ENCODE measurements at places on chromosomes 5 and 9. TPM values are rescaled to one million over a fixed set of nuclear protein-coding genes. Genes with fewer than 3 reads are reported as not detected.

- peak; percentile 8 for DNase-seq
Measured at GRCh38 chr9:72427801-72428200, 62.8 kb upstream of the ZFAND5 start.

- peak; percentile 4 for DNase-seq
Measured at GRCh38 chr9:37197158-37198038, 77.0 kb downstream of the ZCCHC7 start.

PCDHB7 gene
- 0.44 TPM for total RNA-seq

GRCh38 chr9:109816490-109816889 is 36.5 kb downstream of the PALM2AKAP2 start:
- DNase-seq, result peak; percentile 94

- no peak for DNase-seq
Measured at GRCh38 chr9:695252-695651, 146.2 kb upstream of the DMRT1 start.

DNA sequence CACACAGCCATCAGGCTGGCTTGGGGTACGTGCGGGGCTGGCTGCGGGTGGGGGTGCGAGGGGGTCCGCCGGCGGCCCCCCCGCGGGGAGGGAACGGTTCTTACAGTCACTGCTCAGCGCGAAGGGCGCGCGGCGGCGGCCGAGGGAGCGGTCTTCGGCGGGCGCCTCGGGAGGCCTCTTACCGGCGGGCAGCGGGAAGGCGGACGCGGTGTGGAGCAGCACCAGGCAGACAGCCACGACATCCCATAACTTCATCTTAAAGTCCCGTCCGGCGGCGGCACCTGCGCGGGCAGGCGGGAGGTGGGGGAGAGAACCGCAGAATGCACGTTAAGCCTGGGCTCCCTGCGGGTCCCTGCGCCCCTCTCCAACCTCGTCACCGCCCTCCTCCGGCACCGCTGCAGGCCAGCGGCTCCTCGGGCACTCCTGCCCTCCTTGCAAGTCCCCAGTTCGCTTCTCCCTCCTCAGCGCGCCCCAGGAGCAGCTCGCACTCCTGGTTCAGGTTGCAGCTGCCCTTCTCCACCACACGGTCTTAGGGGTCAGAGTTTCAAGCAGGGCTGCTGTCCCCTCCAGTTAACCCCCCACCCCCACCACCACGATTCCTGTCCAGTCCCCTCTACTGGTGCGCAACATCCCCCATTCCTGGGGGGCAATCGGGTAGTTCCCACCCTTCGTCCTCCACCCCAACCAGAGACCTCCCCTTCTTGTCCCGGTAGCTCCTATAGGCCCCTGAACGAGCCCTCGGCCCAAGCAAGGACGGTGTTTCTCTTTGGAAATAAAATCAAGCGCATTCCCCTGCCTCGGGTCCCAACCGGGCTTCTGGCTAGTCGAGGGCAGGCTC is 5.1 kb downstream of the GDNF start:
- DNase-seq, result no peak

DNA sequence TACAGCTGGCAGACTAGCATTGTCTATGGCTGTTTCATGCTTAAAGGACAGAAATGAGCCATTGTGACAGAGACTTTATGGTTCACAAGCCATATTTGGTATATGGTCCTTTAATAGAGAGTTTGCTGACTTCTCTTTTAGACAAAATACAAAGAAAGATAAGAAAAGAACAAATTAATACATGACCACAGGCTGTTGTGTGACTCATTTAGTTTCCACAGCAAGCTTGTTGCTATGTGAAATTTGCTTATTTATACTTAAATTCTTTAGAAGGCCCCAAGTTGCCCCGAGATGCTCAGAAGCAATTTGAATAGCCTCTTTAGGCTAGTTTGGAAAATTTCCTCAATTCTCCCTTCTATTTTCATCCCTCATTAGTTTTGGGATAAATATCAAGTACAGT is 315.3 kb upstream of the RPS23 start:
- no peak for DNase-seq

PDLIM4 gene
- 24.6 TPM for total RNA-seq

GRCh38 chr5:14810282-14810681 is 61.3 kb downstream of the ANKH start:
- no peak for DNase-seq

FCN2 gene
- total RNA-seq, result not detected

- DNase-seq, result peak; percentile 39
Measured at GRCh38 chr5:92552206-92553160, 1028.5 kb downstream of the NR2F1-AS1 start.

- DNase-seq, result no peak
Measured at GRCh38 chr5:152642880-152643279, 237.8 kb upstream of the NMUR2 start.

DNA sequence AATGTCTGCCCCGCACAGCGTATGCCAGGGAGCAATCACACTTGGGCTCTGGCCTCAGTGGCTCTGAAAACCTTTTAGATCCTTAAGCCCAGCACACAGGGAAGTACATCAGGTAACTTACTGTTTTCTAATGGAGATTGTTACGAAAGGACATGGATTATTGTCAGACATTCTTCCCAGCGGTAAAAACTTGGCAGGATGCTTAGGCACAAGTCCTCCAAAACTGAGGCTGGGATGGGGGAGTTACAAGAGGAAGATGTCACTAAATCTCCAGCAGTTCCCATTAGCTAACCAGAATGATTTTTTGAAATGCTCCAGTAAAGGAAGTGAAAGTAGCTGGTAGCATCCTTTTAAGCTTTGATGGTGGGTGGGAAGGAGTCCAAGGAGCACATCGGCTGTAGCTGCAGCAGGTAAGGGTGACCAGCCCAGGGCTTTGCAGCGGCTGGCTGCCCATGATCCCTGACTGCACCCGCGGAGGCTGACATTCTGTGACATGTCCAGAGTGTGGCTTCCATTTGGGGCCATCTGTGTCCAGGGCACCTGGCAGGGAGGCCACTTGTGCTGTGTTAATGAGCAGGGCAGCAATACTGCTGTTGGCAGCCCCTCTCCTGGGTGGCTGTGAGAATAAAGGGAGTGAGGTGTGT is 165.8 kb downstream of the GADD45G start:
- DNase-seq, result no peak

- no peak for DNase-seq
Measured at GRCh38 chr5:169450464-169450863, 133.1 kb upstream of the SPDL1 start.

DNA sequence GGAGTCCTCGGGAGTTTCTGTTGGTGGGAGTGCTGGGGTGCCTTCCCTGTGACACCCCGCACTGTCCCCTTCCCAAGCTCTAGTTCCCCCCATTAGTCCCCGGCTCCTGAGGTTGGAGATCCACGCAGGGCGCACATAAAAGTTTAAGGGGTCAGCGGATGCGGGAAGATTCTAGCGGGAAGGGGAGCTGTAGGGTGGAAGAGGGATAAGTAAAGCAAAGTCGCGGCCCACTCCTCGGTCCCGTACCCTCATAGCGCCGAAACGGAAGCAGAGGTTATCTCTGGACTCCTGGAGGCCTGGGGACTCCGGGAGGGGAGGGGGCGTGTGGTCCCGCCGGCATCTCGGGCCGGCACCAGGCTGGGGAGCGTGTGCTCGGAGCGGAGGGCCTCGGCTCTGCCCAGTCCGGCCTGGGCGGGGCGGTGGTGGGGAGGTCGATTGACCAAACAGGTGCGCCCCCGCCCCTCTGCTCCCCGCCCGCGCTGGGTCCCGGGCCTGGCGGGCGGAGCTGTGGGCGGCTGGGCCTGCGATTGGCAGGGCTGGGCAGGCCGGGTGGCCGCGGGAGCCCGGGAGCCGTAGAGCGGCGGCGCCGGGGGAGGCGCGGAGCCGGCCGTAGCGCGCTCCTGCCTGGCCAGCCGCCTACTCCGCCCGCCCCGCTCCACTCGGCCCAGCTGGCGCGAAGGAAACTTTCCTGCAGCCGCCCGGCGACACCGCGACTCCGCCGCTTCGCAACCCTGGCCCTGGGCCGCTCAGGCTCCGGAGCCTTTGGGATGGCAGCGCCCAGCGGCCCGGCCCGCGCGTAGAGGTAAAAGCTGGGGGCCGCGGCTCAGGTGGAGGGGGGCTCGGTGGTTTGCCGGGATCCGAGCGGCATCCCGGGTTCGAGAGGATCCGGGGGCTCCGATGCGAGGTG is 52.2 kb upstream of the DAB2IP start:
- DNase-seq, result no peak

DNA sequence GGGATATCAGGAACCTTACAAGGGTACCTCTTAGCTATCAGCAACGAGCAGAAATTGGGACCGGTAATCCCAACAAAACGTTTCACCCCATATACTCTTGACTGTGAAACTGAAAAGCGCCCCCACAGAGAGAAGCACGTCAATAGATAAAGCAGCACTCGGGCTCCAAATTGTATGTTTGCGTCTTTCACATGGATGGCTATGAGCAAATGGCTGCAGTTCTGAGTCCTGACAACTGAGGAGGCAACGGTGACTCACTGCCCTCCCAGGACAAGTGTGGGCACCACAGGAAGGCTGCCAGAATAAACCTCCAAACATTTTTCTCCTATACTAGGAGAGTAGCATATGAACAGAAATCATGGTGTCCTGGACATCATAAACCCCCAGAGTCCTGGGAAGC is 36.6 kb downstream of the SEMA4D start:
- DNase-seq, result peak; percentile 19

DNA sequence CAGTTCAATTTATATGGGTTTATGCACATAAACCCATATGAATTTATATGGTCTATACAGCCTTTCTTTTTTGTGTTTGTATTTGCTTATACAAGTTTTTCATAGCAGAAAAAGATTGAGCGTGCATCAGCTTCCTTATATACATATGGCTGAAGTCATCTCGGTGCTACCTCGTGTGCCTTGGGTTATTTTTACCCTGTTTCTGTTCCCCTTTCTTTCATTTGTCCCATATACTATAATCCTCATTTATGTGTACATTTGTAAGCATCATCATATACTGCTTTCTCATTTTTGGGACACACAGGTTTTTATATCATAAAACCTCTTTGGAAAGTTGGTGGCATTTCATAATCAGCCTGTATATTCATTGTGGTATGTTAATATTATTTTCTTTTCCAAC is 107.8 kb upstream of the ADAMTSL1 start:
- DNase-seq, result no peak

C5orf58 gene
- not detected for total RNA-seq

DNA sequence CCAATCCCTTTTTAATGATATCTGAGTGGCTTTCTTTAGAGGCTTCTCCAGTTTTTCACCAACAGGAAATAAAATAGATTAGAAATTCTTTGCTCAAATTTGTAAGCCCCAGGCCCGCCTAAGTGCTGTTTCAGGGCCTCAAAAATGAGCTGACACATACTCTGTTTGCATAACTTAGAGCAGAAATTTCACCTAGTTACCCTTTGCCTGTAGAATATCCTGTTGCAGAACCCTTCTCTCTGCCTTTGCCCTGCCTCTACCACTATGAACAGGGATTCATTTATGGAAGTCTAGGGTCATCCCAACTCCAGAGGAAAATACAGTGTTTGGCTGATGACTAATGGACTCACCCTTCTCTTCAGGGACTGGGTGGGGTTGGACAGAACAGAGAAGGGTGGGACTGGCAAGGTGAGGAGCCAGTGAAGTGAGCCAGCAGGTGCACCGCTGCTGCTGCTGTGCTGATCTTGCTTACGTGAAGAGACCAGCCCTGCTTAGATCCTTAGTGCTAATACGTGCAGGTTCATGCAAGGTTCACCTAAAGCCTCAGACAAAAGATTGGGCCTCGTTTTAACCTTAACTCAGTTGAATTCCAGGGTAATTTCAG is 22.8 kb downstream of the OSTF1 start:
- DNase-seq, result no peak

GRCh38 chr5:123700624-123701287 is 188.8 kb downstream of the CSNK1G3 start:
- peak; percentile 95 for DNase-seq

DNA sequence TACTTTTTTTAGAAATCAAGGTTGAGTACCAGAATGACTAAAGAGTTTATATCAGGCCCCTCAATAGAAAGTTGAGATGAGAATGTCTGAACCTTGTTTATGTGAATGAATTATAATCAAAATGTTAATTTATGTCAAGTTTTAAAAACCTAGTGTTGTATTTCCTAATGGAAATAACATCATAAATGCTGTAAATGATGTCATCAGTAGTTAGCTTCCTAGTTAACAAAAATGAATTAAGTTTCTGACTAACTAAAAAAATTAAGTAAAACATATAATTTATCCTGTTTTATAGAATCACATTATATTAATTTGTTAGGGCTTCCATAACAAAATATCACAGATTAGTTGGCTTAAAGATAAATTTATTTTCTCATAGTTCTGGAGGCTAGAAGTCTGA is 45.0 kb upstream of the CCNH start:
- no peak for DNase-seq

PIGO gene
- total RNA-seq, result 8.7 TPM

DNA sequence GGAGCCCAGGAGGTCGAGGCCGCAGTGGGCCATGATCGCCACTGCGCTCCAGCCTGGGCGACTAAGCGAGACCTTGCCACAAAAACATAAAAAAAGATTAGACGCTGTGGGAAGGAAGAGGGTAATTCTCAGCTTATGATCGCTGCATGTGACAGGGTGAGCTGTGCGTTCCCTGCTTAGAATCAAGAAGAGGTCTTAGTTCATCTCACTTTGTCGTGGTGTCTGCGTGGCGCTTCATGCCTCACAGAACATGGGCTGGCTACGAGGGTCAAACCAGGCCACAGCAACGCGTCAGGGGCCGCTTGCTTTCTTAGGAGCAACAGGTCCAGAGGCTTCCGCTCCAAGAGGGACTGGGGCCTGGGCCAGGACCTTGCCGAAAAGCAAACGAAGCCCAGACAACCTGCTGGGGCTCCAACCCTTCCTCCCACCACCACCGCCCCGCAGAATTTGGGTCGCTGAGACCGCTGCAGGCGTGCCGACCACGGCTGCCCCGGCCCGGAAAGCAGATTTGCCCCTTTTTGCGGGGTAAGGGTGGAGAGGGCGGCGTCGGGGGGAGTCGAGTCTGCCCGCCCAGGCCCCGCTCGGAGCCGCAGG is 10.0 kb upstream of the GRIN1 start:
- no peak for DNase-seq

GRCh38 chr5:10801931-10802666 is 41.1 kb upstream of the DAP start:
- peak; percentile 13 for DNase-seq

DNA sequence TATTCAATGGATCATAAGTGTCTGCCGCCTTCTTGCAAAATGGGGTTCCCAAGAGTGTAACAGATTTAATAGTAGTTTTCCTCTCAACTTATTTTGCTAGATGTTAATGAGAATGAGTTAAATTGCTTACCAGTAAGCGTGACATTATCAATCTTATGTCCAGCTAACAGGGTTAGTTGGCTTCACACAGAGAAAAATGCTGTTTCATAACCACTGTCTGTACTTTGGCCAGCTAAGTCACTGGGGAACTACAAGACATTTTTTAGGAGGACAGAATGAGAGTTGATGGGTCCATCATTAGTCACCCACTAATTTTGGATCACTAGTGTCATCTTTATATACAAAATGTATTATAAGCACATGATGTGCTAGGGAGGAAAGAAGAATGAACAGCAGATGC is 1.4 kb downstream of the CDC37L1 start:
- DNase-seq, result peak; percentile 24

CSNK1A1 gene
- total RNA-seq, result 290 TPM

DNA sequence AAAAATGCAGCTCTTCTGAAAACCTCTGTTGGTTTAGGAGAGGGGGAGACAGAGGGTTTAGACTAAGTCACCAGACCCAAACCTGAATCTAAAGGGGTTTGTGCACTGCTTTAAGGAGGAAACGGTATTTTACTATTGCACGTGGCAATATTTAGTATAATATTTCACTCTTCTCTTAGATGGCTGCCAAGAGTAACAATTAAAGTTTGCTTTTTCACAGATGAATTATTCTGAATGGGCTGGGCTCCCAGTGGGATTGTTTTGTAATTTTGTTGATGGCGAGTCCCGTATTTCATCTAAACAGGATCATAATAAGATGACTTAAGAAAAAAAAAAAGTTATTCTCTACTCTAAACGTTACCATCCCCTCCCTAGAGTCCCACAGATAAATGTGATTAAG is 245.4 kb downstream of the PCSK5 start:
- no peak for DNase-seq

AJM1 gene
- 1.4 TPM for total RNA-seq
